ENCODE measurements at places on chromosomes 16 and 17. TPM values are rescaled to one million over a fixed set of nuclear protein-coding genes. Genes with fewer than 3 reads are reported as not detected.

Gene SMPD3
- 0.58 TPM for total RNA-seq

Gene ZNF48
- total RNA-seq: 5.3 TPM

Gene CD19
- 0.67 TPM for total RNA-seq

Gene KRT36
- total RNA-seq: not detected

Gene KRTAP9-3
- not detected for total RNA-seq

Gene ANKS4B
- 0.06 TPM for total RNA-seq

Gene KRT24
- total RNA-seq: not detected

Gene ZG16
- not detected for total RNA-seq

Gene PLCD3
- total RNA-seq: 64.2 TPM

Gene ZNF785
- 10.1 TPM for total RNA-seq

Gene PYDC1
- total RNA-seq: not detected

Gene G6PC1
- total RNA-seq: not detected

Gene UBE2G1
- total RNA-seq: 57.6 TPM

GRCh38 chr17:2867441-2868424 lies 71.5 kb downstream of the RAP1GAP2 start:
- no peak for DNase-seq

DNA sequence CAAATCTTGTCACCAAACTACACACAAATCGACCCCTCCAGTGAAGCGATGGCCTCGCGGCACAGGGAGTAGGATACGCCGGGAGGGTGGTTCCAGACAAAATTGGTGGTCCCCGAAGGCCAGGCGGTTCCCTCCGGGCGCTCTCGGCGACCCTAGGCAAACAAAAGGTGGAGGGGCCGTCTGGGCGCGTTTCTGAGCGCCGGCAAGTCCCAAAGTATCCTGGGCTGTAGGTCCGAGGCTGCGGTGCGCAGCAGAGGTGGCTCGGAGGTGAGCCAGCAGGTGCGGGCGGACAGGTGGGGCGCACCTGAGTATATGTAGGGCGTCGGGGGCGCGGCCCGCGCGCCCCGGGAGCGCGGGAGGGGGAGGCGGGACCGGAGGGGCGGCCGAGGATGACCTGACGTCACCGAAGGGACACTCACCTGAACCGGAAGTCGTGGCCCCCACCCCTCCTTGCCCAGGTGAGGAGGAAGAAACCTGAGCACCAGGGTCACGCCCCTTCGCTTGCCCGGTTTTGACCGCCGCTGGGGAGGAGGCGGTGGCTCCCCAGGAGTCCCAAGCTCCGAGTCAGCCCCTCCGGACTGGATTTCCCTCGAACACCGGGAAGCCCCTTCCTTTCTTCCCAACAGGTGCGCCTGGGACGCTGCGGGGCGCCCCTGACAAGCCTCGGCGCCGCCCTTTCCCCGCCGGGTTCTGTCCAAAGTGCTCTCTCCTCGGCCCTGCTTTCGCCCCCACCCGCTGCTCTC lies at the start of gene CLDN7:
Gene CLDN7, minus strand, starts transcription at position 287 of the 743 bp plus-strand sequence. CDS start 435 bp downstream, outside the sequence.
- DNase-seq: no peak

DNA sequence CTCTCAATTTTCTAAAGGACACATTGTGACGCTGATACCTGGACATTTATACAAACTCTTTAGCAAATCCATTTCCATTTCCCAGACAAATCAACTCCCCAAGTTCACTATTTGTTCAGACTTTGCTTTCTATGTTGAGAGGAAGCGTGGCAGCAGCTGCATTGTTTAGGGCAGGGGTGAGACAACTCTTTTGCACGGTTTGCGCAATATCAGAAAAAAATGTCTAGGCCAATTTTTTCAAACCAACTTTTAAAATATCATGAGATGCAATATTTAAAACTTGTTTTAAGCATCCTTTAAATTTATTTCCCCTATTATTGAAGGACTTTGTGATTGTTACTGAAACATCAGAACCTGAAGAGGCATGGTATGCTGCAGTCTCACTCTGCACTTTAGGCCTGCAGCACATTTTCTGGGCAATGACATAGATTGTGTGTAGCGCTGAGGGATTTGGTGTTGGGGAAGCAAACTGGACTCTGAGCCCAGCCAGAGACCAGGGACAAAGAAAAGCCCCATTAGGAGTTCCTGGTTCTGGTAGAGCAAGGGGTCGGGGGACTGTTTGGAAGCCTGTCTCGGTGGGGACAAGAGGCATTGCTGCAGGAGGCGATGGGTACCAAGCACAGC lies 6.4 kb upstream of the CCDC182 start:
- no peak for DNase-seq

- no peak for DNase-seq
Measured at GRCh38 chr16:57361404-57361803, 2.8 kb downstream of the CCL22 start.

GRCh38 chr16:81263470-81264220 lies 25.2 kb downstream of the BCO1 start:
- DNase-seq: no peak

GRCh38 chr16:8663192-8664089 lies 11.0 kb upstream of the ABAT start:
- DNase-seq: no peak

DNA sequence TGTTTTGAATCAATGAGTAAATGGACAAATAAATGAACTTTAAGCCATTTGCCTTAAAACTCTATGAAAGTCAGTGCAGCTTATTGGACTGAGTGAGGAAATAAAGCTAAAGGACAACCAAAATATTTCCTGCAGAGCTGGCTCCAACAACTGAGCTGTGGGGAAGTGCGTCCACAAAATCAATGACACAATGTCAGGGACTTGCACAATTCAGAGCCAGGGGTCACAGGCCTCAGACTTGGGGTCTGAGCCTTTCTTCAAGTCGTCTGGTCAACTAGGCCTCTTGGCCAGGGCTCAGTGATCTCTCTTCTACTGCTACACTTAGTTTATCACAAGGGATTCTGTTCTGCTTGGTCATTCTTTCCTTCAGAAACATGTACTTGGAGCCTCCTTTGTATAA lies 26.2 kb upstream of the RHBDL3 start:
- no peak for DNase-seq

DNA sequence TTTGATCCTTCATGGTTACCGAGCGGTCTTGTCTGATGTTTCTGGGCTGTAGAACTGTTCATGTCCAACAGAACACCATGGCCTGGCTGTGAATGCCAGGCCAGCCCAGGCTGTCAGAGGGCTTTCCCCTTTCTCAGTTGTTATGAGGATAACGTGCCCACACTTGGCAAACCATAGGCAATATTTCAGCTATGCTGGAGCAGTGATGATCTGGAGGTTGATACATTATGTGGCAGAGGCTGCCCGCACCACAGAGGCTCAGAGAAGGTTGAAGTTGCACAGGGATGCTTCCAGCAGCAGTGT lies 92.9 kb downstream of the C16orf78 start:
- DNase-seq: peak; percentile 59

DNA sequence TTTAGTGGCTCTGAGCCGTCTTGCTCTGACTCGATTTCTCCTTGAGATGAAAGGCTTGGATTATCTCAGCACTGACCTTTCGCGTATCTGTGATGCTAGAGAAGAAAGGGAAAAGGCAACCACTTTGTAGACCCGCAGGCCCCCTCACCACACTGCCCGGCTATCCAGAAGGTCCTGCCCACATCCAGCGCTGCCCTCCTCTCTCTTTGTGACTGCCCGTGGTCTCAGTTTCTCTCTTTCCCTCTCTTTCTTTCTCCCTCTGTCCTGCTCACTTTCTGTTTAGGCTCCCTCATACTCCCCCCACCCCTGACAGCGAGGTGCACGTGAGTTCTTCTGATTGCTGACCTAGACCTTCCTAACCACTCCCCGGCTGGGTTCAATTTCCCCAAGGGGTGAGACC lies 12.8 kb upstream of the TBX21 start:
- no peak for DNase-seq

DNA sequence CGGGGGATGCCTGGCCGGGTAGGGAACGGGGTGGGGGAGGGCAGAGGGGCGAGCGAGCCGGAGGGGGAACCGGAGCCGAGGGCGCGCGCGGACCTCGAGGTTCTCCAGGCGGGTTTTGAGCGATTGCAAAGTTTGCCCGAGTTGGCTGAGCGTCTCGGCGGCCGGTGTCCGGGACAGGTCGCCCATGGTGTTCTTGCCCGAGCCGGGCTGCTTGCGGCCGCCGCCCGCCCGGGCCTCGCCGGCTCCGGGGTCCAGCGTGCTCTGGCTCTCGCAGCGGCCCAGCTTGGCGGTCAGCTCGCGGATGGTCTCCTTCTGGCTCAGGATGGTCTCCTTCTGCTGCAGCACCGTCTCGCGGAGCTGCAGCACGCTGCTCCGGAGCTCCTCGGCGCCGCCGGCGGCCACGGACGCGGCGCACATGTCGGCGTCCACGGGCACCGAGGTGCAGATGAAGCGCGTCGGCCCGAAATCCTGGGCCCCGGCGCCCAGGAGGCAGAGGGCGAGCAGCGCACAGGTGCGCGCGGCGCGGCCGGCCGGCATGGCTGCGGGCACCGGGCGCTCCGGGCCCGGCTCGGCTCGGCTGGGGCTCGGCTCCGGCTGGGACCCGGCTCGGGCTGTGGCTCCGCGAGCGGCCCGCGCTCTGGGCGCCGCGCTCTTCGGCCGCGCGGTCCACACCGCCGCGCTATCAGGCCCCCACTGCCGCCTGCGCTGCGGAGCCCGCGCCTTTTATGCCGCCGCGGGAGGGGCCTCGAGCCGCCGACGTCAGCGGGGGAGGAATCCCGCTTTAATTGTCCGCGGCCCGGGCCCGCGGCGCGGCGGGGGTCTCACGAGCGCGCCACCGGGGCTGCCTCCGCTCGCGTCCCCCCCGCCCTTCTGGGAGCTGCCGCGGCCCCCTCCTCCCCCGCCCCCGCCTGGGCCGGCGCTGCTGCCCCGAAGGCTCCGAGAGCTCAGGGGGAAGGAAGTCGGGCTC lies at the start of gene NPTX1:
Gene NPTX1, minus strand, starts transcription at position 698 of the 967 bp plus-strand sequence. Its CDS starts 161 bp downstream, at position 537.
- no peak for DNase-seq

- DNase-seq: no peak
Measured at GRCh38 chr16:2815299-2815771, 1.7 kb upstream of the PRSS21 start.
